ENCODE measurements at places on chromosomes 6 and 20.

GRCh38 chr6:127792616-127793015 lies 108.2 kb downstream of the THEMIS start:
- DNase-seq: no peak

DNA sequence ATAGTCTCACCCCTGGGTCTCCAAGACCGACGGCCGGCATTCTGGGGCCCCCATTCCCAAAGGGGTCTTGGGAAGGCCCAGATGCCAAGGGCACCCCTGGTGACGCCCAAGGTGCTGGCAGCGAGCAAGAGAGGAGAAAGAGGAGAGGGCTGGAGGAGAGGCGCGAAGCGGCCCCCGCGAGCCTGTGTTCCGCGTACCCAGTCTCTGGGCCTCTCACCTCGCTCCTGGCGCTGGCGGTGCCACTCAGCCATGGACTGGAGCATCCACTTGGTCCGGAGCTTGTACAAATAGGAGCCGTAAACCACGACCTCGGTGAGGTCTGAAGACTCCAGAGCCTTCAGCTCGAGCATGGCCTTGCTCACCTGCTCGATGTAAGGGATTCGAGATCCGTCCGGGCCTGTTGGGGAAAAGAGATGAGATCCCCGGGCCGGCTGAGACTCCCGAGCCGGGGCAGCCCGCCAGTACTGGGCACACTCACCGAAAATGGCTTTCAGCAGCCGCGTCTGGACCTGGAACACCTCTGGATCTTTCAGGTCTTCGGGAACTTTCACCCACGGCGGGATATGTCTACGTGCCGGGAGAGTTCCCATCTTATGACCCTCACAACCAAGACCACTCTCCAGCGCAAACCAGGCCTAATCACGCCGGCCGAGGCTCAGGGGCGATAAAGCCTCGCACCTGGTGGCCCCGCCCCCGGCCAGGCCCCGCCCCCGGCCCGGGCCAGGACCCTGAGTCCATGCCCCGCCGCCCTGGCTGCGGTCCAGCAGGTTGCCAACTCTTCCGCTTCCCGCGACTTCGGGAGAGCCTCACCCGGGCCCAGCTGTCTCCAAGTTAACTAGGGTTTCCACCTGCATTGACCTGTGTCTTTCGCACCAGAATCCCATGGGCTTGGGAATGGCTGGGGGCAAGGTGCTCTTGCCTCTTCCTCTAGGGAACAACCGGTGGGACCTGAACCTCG lies at the start of gene DPPA5:
DPPA5 (minus strand) TSS at position 641 of the 958 bp plus-strand sequence; CDS start at position 590, 51 bp downstream.
- no peak for DNase-seq

GRCh38 chr6:7106752-7107577 lies 796 bp upstream of the RREB1 start:
- DNase-seq: no peak

DNA sequence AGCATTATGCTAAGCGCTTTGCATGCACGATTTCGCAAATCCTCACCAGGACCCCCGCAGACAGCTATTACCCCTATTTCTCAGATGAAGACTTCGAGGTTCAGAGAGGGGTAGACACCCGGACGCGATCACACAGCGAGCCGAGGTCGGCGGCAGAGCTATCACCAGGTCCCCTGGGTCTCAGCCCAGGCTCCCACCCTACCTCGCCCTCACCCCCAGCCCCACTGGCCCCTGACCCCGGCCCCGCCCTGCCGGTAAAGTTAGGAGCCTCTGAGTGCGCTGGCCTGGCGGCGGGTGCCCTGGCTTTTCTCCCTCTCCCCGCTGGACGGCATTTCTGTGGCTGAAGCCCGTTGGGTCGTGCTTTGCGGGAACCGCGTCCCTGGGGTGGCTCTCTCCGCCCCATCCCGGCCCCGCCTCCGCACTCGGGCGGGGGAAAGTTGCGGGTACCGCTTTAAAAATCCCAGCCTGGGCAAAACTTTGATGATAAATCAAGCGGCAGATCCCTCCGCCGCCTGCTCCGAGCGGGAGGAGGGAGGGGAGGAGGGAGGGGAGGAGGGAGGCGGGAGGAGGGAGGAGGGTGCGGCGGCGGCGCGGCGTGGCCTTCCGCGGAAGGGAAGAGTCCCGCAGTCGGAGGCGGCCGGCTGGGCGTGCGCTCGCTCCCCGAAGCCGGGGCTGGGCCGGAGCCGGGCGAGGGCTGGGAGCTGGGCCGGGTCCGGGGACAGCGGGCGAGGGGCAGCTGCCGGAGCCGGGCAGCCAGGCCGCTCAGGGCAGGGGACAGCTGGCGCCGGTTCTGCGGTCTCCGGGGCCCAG lies at the start of gene VSTM2L:
VSTM2L (plus strand) TSS at position 624 of the 810 bp plus-strand sequence. CDS start 224 bp downstream, outside the sequence.
- DNase-seq: peak; percentile 25

DNA sequence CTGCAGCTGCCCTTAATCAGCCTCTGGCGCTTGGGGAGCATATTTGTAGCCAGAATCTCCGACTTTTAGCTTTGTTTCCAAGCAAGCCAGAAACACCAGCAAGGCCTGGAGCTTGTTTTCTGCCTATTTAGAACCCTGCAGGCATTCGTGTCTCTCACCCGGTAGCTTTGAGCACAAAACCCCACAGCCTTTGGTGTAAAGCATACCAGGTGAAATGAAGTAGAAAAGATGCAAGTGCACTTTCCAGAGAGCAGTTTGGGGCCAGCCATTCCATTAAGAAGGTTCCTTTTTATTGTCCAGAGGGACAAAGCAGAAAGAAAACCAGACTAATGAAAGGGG lies 736 bp downstream of the FAM217B start:
- no peak for DNase-seq

DNA sequence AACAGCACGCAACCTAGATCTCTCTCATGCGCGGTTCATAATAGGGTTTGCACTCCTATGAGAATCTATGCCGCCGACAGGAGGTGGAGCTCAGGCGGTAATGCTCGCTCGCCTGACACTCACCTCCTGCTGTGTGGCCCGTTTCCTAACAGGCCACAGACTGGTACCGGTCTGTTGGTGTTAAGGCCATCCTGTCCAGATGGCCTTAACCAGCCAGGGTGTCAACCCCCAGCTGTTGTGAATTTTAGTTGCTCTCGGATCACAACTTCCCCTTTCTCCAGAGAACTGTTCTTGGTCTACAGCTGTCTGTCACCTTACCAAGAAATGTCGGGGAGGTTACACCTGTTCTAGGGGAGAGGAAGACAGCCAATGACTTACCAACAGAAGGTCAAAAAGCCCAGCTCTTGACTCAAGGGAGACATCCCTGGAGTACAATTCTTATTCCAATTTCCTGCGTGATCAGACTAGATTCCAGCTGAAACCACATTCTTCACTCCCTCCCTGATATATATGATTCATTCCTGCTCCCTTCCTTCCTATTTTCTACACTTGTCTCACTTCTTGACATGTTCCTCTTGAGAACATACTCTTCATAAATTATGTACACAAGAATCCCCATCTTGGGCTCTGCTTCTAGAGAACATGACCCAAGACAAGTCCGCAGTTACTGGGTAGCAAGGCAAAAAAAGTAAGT lies 23.1 kb upstream of the DNAAF9 start:
- no peak for DNase-seq

DNA sequence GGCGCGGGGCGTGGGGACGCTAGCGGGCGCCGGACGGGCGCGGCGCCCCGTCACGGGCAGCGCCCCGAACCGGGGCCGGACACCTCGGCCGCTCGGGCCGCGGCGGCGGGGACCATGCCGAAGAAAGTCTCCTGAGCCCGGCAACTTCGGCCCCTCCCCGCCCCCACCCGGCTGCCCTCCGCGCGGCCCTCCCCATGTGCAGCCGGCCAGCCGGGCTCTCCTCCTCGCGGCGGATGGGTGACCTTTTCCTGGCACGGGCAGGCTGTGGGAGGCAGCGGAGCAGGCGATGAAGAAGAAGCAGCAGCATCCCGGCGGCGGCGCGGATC lies 278 bp downstream of the UST start:
- no peak for DNase-seq

DNA sequence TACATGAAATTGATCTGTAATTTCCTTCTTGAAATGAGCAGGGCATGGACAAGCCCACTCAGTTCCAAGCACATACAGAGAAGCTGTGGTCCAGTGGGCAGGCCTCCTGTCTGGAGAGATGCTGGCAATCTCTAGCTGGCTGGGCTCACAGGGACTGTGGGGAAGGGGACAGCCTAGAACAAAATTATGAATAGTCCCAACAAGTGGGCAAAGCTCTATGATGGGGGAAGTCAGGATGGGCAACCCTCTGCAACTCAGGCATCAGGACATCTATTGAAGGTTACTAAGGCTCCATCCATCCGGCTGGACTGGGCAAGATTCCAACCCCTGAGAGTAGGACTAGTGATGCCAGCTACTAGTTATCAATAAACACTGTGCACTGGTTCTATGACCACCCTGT lies 40.9 kb downstream of the TRERF1 start:
- DNase-seq: no peak

- peak; percentile 39 for DNase-seq
These were observed at the start of gene NRSN2 for GRCh38 chr20:346640-347316. Gene NRSN2, plus strand, starts transcription at chr20:347111. Its CDS starts 2,533 bp downstream, at chr20:349644.

GRCh38 chr6:22412994-22413393 lies 116.2 kb upstream of the PRL start:
- DNase-seq: no peak

GRCh38 chr6:116229287-116229913 lies 24.5 kb downstream of the TSPYL4 start:
- no peak for DNase-seq

- no peak for DNase-seq
These were observed 6.7 kb upstream of the LCA5 start for GRCh38 chr6:79543886-79544285.

GRCh38 chr6:79869600-79870084 lies 77.7 kb downstream of the ELOVL4 start:
- peak; percentile 33 for DNase-seq
